ACHN (cell line): ENCODE measurements at places on chromosomes 12 and 14.

DNA sequence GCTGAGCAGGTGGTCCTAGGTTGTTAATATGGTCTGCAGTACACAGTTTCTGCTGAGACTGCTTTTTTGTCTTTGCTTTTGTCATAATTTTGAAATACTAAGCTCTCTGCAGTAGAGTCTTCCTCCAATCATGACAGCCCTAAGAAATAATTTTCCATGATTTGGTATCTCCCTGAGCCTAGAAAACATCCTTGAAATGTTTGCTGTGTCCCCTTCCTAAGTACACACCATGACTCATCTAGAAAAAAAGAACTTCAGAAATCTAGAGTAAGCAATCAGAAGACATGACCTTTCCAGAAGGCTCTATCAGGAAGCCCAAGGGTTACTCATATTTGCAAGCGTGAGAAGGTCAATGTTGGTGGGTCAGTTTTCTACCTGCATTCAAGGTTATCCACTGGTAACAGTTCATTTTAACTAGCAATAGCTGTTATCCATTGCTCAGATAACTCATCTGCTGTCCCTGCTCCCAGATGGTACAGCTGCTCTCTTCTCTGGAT is 16.4 kb downstream of the DAD1 start:
- DNase-seq, result no peak

DNA sequence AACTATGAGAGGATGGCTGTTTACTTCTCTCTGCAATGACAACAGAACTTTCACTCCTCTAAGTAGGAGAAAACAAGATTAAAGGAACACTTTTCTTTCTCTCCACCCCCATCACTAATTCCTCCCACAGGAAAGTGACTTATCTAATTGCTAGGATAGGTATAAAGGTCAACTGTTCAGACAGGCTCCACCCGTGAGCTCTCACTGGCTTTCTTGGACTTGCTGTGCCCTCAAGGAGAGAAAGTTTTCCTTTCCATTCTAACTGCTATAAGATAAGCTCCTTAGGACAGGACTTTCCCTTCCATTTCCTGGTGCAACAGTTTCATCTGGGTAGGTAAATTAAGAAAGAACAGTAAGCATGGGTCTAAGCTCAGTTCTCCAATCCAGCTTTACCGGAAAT is 4.8 kb downstream of the SLC41A2 start:
- DNase-seq, result peak; percentile 48

DNA sequence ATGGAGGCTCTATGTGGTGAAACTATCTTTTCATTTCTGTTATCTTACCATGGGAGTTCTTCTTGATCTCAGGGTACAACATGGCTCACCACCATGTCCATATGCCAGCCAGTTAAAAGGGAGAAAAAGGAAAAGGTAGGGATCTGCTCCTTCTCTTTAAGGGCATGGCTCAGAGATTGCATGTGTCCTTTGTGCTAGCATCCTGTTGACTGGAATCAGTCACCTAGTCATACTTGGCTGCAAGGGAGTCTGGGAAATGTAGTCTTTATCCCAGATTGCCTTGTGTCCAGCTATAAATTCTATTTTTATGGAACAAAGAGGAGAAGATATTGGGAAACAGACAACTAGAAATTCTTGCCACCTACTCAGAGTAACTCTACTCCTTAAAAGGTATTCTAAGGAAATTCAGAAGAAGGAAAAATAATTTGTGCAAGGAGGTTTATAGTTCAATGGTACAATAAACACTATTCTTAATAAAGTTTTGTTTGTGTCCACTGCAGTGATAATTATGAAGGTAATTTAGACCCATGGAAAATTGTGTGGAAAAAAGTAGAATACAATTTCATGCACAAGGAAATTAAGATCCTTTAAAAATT is 86.4 kb upstream of the RPH3A start:
- DNase-seq, result no peak

- no peak for DNase-seq
These were observed 2.4 kb upstream of the KCNC2 start for GRCh38 chr12:75212072-75212471.

DNA sequence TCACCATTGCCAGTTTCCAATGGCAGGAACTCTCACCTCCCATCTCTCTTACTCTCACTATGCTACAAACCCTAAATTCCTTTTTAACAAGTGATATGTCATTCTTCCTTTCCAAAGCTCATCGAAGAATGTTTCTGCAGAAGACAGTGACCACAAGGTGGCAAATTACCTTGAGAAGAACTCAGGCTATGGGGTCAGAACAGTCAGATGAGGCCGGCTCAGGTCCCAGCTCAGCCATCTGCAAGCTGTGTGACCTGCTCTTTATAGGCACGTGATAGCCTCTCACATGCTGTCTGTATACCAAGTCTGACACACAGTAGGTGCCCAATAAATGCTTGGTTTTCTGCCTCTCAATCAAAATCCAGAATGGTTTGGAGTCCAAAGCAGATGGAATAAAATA is 80.7 kb downstream of the FOXN3 start:
- no peak for DNase-seq

DNA sequence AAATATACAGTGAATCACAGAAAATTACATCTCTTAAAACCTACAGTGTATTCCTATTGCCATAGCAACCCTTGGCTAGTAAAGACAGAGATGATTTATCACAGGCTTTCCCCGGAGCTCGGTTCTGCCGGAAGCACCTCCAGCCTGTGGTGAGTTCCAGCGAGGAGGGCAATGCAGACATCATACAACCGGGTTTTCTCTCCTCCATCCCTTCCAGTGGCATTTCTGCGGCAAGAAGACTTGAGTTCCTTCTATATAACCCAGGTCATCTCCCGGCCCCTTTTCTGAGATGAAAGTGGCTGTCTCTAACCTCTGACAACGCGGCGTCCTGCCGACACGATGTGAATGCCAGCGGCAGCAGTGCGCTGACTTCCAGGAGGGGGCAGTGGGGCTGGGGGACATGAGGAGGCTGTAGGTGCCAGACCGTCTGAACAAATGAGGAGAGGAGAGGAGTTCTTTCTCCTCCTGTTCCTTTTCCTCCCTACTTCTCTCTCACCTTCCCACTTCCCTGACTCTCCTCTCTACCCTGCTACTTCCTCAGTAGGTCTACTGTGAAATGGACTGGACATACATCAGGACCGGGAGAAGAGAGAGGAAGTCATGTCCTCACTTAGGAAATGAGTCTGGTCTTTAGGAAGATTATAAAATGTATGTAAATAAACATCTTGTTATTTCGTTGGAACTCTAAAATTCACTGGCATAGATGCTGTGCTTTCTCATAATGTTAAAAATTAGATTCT is 68.6 kb upstream of the MAX start:
- DNase-seq, result peak; percentile 44

GRCh38 chr14:100056431-100056830 is 8.8 kb upstream of the EVL start:
- DNase-seq, result no peak

- peak; percentile 8 for DNase-seq
These were observed 24.3 kb upstream of the RCOR1 start for GRCh38 chr14:102568115-102568614.

- DNase-seq, result no peak
These were observed 74.3 kb downstream of the MAP3K9 start for GRCh38 chr14:70735043-70735442.

DNA sequence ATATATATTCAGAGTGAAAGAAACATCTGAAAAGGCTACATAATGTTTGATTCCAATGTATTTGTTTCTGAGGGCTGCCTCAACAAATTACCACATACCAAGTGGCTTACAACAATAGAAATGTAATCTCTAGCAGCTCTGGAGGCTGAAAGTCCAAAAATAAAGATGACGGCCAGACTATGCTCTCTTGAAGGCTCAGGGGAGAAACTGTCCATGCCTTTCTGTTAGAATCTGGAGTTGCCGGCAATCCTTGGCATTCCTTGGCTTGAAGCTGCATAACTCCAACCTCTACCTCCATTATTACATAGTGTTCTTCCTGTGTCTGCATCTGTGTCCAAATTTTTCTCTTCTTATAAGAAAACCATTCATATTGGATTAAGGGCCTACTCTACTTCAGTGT is 68.1 kb upstream of the PLEKHG7 start:
- DNase-seq, result no peak

DNA sequence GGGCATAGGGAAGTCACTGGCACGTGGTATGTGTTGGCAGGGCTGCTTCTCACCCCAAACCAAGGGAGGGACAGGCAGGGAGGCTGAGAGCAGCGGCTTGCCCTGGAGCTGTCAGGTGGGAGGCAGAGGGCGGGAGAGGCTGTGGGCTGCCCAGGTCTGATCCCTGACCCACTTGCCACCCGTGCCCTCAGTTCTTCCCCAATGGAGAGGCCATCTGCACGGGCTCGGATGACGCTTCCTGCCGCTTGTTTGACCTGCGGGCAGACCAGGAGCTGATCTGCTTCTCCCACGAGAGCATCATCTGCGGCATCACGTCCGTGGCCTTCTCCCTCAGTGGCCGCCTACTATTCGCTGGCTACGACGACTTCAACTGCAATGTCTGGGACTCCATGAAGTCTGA is 4.7 kb downstream of the GNB3 start:
- no peak for DNase-seq

- DNase-seq, result no peak
These were observed 16.4 kb downstream of the TMEM63C start for GRCh38 chr14:77197988-77198387.

DNA sequence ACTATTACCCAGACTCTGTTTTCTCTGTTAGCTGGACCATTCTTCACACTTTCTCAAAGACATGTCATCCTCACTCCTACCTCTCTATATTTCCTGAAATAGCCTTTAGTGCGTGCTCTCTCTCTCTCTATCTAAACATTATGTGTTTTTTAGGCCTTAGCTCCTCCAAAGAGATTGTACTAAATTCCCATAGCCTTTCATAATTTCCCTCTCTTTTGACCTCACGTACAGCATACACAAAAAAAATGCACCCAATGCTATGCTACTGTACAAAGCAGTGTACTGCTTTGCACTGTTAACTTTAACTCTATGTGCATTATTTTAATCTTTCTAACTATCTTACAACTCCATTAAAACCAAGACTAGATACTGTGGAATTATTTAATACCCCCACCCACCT is 288.4 kb downstream of the DAD1 start:
- DNase-seq, result no peak

DNA sequence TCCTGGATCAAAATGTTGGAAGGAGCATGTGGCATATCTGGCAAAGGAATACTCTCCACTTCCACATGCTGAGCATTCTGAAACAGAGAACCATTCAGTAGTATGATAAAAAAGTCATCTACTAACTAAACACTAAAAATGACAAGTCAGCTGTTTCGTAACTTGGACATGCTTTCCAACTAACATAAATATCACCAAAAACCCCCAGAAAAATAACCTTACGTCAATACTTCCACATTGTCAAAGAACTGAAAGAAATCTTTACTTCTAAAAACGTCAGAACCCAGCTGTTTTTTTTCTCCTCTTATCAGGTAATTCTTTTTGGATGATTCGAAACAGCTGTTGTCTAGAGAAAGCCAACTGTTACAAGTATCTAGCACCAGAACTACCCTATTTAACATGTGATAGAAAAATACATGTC is 8.2 kb downstream of the WBP11 start:
- no peak for DNase-seq

DNA sequence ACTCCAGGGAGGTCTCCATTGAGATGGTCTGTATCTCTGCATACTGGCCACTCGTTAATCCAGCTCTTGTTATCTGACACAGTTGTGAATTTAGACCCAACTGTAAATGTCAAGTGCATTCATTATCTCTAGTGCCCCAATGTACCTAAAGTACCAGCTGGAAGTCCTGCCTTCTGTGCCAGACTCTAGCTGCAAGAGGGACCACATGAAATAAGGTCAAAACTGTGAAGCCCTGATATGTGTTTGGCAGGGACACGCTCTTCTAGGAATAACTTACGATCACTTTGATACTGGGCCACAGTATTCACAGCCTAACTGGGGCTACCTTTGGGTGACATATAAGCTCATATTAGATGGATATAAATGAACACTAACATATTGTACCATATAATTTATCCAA is 268.5 kb downstream of the LRIG3 start:
- DNase-seq, result no peak

DNA sequence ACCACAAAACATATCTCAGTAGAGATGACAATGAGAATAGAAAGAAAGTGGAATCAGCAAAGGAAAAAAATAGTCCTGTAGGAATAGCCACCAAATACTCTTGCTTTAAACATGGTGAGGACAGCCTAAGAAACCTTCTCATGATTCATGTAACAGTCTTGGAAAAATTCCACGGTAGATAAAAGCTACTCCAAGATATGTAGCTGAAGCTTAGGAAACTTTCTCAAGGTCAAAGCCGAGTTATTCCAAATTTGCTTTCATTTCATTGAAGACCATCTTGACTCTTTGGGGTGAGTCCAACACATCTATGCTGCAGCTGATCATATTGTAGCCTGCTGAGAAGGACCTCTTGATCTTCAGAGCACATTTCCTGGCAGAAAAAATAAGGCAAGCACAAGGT is 157.6 kb downstream of the PAH start:
- DNase-seq, result no peak

DNA sequence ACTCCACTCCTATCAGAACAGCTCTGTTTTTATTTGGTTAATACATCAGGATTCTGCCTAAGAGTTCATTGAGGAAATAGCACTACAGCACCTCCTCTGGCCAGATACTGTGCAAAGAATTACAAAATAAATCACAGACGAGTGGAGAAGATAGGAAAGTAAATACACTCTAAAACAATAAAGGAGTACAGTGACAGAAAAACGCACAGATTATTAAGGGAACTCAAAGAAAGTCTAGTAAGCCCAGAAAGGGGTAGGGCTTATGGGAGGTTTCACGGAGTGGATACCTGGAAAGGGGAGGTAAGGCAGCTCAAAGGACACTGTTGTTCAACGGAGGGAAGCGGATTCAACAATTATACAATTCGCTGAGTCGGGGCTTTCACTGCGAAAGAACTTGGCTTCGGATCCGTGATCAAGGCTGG is 5.5 kb downstream of the OR10AD1 start:
- DNase-seq, result peak; percentile 79

- no peak for DNase-seq
These were observed 47.6 kb upstream of the ZFP36L1 start for GRCh38 chr14:68840454-68840853.

DNA sequence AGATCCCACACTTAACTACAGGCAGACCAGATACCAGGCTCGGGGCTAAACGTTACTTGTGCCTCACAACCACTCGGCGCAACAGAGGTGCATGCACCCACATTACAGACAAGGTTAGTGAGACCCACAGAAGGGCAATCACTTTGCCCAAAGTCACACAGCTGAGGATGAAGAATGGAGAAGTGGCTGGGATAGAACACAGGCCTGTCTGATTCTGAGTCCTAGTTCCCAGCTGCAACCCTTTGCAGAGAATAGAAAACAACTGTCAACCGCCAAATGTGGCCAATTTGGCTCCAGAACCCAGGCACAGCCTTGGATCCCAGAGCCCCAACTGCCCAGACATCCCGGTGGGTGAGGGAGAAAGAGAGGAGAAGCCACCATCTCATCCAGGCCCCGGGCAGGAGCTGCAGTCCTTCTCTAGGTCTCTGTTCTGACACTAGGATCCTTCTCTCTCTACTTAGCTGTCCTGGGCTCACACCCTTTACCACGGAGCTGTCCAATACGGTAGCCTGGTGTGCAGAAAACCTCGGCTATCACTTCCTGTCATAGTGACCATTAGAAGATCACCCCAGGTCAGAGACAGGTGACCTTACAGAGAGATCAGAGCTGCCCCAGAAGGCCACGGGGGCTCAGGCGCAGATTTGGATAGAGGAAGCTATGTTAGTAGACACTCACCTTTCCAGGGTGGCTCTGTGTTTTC is 59.1 kb downstream of the FAM222A start:
- DNase-seq, result no peak

- DNase-seq, result no peak
These were observed 58.0 kb downstream of the TRAFD1 start for GRCh38 chr12:112183141-112184021.

- no peak for DNase-seq
These were observed 160.7 kb upstream of the CCND2 start for GRCh38 chr12:4112734-4113325.

- no peak for DNase-seq
These were observed 6.1 kb upstream of the PSMA6 start for GRCh38 chr14:35286003-35286600.
